ENCODE measurements at places on chromosomes 6 and 20.
A peak's percentile ranks its signal among the peaks of the same experiment; 100 is the strongest.

DNA sequence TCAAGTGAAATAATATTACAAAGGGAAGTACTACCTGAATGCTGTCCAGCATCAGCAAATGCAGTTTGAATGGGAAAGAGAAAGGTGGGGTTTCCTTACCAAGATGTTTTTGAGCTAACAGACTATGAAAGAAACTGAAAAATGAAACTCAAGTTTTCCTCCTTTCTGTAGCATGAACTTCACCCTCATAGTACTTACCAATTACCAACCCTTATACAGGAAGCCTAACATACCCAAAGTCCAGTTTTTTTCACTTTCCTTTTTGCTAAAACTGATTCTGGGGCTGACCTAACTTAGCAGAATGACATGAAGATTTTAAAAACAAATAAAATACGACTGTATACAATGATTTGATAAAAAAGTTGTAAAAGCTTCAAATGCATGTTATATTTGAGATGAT, 5.2 kb downstream of the ZNFX1 start:
- no peak for DNase-seq

DNA sequence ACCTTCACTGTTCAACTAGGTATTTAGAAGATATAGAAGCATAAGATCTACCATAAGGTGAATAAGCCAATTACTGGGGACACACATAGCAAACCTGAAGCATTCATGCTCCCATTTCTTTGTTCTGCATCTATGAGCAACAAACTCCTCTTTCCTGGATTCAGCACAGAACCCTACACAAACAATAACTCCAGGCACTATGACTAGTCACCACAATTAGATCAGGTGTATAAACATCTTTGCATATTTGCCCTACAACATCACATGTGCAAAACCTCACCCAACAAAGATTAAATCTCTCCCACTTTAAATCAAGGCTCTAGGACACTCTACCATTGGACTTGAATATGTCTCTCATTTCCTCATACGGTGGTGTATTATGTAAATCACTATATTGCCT, 652.3 kb downstream of the EPHA7 start:
- DNase-seq: no peak

DNA sequence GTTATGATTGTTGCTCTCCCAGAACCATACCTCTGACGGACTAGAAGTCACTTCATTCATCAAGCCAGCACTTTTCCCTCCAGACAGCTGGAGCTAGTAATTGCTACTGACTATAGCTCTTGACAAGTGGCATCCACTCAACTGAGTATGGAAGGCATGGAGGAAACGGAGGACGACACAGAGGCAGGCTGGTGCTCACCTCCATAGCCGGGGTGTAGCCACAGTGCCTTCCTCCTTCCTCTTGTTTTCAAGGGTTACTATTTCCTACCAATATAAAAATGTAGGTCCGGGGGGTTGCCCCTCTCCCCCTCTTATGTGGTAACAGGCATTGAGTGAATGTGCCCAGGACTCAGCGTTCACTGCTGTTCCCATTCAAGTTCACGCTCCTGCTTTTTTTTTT, 23.5 kb upstream of the FOXC1 start:
- no peak for DNase-seq

DNA sequence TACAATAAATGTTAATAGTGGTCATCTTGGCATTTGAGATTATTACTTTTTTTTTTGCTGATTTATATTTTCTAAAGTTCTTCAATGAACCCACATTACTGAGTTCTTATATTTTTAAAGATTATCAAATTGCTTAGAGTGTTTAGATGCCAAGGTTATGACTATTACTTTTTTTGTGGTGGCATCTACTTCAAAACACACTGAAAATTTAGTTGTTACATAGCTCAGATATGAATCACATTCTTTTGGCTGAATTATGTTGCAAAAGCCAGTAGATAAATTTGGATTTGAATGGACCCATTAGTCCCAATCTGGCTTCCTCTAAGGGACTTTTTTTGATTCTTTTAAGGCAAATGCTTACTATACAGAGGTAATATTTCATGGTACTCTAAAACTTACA, 8.9 kb downstream of the UTRN start:
- no peak for DNase-seq

GRCh38 chr6:39836606-39837005, 44.4 kb downstream of the DAAM2 start:
- no peak for DNase-seq

DNA sequence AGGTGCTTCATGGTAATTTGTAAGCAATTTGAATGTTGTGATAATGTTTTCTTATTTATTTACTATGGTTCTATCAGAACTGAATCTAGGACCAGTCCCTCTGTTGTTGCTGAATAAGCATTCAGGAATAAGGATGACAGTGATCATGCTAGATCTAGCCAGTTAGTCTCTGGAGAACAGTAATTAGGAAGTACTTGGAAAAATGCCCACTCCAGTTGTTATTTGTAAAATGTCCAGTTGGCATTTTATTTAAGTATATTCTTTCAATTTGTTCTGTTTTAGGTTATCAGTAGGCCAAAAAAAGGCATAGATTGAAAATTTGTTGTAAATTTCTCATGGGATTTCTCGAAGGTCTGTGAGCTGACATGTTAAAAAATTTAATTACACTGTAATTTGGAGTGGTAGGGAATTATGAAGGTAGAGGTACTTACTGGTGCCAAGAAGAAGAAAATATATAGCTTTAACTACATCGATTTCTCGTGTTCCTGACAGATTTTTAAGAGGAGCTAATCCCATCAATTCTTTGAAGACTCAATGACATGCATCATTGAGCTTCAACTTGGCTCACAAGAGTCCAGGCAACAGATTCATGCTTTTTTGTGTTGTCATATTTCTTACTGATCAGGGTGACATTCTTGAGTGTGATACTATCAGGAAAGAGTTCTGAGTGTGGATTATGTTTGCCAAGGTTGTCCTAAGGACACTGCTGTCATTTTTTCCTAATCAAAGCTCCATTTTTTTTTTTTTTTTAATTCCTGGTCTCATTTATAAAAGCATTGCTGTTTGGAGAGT, 177.3 kb downstream of the CARMIL1 start:
- no peak for DNase-seq

- DNase-seq: no peak
These were observed 91.1 kb upstream of the THBS2 start for GRCh38 chr6:169344750-169345065.

DNA sequence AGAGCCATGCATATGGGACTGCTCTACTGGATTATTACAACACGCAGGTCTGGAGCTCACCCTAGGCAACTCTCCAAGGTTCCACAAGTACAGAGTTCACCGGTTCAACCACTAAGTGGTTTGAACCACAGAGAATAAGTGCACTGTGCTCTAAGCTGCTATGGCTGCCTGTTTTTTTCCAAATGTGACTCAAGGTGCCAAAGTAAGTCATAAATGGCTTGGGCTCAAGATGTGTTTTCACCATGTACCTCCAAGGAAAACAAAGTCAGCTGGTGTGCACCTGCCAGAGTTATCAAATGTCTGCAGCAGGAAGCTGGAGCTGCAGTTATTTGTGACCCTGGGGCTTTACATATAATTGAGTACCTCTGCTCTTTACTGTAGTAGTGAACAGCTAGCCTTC, 76.7 kb downstream of the PREP start:
- DNase-seq: no peak

DNA sequence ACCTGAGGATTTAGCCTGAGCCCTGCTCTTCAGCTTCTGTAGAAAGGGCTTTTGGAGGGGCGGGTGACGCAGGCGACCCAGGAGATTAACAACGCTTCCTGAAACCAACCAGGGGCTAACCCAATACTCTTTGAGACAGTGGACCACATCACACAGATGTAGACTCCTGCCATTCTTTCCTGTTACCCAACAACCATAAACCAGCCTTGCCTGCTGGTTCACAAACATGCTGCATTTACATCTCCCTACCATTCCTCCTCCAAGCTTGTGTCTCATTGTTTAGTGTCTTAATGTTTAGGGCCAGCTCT, 28.3 kb downstream of the PPP1R16B start:
- DNase-seq: no peak

GRCh38 chr6:24489881-24490280, 503 bp upstream of the GPLD1 start:
- no peak for DNase-seq

- no peak for DNase-seq
These were observed 128.8 kb upstream of the DTNBP1 start for GRCh38 chr6:15791448-15792181.

DNA sequence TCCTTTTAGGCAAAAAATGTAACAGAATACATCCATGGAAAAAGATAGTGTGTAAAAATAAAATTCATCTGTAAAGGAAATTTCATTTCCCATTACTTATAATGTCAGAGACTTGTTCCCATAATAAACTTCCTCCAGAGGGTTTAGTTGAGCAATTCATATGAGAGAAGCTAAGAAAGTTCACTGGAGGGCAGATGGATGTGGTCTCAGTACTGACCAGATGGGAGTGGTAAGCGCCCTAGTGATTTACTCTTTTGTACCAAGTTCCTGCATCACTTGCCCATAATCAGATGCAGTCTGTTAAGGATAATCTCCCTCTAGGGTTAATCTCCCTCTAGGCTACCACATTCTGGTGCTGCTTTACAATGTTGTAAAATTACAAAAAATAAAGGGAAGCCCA, 61.7 kb downstream of the ESF1 start:
- no peak for DNase-seq

- no peak for DNase-seq
These were observed 296.9 kb downstream of the PLCB1 start for GRCh38 chr20:8428988-8429387.

GRCh38 chr6:33197431-33198048, 2.9 kb downstream of the RXRB start:
- peak; percentile 75 for DNase-seq

DNA sequence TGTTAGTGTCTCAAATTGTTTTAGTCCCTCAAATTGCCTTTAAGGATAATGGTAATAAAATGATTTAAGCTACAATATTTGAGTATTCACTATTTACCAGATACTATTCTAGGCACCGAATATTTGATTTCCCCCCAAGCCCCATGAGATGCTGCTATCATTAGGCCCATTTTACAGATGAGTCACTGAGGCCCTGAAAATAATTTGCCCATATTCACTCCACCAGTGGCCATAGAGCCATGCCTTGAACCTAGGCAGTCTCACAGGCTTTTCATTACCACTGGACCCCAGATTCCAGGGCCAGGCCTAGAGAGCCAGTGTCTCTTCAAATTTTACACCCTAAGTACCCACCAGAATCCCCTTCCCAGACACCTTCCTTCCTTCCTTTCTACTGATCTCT, 133.7 kb downstream of the LINC00237 start:
- DNase-seq: no peak

- DNase-seq: no peak
These were observed 24.4 kb upstream of the C6orf62 start for GRCh38 chr6:24743265-24743943.

GRCh38 chr6:89667872-89668556, 29.5 kb upstream of the LYRM2 start:
- no peak for DNase-seq

DNA sequence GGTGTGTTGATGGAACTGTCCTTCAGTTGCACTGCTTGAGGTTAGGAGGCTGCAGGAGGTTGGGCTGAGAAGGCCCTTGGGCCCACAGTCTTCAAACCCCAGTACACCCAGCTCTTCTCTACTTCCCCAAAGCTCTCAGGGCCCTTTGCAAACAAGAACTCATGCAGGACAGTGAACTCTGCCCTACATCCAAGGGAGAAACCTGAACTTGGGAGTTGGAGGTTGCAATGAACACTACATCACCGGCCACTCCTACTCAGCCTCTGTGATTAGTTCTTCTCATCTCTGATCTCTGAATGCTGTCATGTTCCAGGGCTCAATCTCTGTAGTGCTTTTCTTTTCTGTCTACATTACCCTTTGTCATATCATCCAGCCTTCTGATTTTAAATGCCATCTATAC, 148.5 kb upstream of the PDE7B start:
- DNase-seq: no peak

DNA sequence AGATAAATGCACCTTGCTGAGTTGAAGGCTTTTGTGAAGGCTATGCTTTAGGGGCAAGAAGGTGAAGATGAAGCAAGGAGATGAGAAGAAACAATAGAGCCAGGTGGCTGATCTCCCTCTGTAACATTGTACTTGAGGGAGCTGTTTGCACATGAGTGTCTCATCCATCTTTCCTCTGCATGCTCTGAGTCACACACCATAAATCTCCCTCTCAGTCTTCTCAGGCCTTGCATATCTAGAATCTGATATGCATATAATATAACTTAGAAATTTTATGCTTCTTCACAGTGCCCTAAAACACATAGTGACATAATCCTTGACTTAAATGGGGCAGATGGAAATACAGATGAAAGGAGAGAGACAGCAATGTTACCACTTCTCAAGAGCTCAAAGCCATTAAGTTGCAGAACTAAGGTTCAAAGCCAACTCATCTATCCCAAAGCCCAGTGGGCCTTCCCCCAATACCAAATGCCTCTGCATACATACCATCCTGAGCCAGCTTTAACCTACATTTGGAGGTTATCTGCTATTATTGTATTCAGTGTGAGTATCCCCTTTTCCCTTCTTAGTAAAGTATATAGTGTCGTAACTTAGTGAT, 62.4 kb upstream of the STXBP5 start:
- no peak for DNase-seq

DNA sequence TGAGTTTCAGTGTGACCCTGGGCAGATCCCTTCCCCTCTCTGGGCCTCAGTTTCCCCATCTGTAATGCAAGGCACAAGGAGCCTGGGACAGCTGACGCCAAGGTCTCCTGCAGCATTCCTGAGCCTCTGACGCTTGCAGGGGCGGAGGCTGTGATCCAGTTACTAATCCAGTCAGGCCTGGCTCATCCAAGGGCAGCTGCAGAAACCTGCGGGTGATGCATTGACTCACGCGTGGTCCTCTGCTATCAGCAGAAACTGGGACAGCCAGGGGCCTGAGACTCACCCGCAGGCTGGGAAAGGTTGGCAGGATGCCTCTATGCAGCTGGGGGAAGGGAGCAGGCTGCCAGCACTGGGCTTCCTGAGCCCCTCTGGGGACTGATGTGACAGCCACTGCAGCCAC, 65.0 kb upstream of the SIRPA start:
- no peak for DNase-seq

DNA sequence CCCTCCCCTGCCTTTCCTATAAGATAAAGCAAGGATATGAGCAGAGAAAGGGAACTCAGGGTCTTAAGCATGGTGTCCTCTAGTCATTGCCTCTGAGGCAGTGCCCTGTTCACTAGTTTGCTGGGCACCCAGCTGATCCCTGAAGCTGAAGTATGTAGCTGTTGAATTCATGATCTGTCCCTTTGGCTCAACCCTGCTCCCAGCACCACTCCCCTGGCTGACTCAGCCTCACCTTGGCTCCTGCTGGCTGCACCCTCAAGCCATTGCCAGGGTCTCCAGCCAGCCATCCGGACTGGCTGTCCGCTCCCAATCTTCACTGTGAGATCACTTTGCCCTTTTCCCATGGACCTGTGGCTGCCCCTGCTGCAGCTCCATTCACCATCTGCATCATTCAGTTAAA, 25.9 kb upstream of the UST start:
- DNase-seq: no peak

- no peak for DNase-seq
These were observed 42.1 kb downstream of the VAPB start for GRCh38 chr20:58431134-58431533.
